ENCODE measurements at places on chromosomes 3 and 15.

- DNase-seq = no peak
Observed at GRCh38 chr3:28745436-28745835, 396.8 kb upstream of the AZI2 start.

DNA sequence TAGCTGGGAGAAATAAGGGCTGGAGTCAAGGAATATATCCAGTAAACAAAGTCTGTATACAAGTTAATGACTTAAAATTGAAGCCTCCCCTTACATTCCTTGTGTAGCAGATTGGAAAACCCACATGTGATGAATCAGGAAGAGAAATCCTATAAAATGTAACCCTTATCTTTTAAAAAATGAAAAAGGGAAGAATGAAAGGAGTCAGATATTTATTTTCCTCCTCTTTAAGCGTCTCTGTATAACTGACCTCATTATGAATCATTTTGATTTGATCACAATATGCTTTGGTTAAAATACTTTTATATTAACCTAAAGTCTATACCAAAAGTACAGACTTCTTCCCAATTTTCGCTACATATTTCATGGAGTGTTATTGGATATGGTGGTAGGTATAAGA lies 316.3 kb upstream of the STAC start:
- no peak for DNase-seq

GRCh38 chr3:100090669-100091005 lies 23.7 kb downstream of the FILIP1L start:
- DNase-seq = no peak

DNA sequence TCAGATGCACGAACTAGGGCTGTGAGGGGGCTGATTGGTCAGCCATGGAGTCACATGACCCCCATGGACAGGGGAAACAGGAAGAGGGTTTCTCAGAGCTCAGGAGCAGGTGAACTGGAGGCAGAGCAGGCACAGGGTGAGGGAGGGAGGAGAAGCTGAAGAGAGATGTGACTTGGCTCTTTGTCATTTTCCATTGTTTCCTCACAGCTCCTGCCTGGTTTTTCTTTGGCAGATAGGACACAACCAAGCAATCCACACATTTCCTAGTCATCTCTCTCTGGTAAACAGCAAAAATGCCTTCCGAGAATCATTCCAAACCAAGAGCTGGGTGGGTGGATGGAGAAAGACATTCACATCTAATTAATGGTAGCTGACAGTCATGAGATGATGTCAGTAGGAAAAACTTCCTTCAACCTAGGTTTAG lies 43.4 kb upstream of the LMCD1 start:
- DNase-seq = no peak

- no peak for DNase-seq
Observed at GRCh38 chr15:65731926-65732325, 60.2 kb downstream of the DENND4A start.

DNA sequence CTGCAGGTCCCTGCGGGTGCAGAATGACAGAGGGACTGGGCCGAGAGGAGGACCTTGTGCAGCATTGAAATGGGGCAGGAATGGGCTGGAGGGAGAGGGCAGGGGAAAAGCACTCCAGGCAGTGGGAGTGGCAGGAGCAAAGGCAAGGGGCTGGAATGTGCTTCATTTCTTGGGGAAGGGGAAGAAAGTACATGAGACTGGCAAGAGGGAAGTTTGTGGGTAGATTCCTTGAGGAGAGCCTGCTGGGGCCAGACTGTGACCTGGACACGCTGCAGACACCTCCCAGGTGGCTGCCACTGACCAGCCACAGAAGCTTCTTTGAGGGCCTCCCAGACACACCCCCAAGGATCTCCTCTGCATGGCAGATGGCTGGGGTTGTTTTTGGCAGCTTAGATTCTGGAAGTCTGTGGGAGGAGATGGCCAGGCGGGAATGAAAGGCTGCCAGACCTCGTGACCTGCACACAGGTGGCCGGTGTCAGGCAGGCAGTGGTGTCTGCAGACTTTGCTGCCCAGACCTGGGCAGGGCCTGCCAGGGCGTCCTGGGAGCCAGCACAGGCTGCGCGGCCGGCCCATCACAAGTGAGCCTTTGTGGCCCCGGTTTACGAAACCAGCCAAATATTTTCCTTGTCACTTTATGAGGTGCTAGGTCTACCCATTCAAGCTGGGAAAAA lies 53.1 kb downstream of the SPSB4 start:
- no peak for DNase-seq

DNA sequence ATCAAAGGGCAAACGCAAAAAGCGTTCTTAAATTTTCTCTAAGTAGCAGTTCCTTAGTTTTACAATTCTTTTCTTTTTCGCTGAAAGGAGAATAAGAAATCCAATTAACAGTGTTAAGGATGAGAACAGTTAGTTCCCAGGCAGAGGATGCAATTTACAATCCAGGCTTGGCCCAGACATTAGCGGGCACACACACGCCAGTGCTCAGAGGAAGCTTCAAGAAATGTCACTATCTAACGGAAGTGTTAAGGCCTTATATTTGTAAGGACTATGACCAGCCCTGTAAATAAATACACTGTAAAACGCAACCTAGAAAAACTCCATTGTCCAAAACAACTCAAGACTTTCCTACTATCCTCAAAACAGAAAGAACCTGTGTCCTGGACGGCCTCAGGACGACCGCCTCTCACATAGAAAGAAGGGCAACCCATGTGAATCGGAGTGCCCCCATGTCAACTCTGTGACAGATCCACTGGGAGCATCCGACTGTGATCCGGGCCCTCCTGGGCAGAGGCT lies 1.3 kb downstream of the ACAP2 start:
- DNase-seq = no peak

DNA sequence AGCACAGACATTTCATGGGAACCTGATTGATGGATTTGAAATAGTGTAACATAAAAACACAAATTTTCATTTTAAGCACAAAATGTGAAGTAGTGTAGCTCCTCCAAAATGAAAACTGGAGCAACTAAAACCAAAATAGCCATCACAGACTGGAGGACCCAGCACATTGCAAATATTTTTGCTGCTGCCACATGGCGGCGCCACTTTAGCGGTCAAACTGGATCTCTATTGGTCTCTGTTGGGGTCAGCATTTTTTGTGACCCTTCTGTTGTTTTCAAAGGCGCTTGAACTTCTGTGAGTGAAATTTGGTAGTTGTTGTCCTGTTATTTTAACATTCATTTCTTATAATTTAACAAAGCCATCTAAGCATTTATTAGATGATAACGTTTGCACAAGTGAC lies 259.9 kb downstream of the IL20RB start:
- peak; percentile 9 for DNase-seq

- DNase-seq = no peak
Observed at GRCh38 chr3:169984292-169984691, 17.7 kb downstream of the SEC62 start.
